ENCODE measurements at places on chromosomes 1 and 21.

- no peak for DNase-seq
Measured at GRCh38 chr1:30793209-30793608, 35.6 kb upstream of the LAPTM5 start.

- DNase-seq = no peak
Measured at GRCh38 chr1:188888386-188888785, 1589.3 kb downstream of the BRINP3 start.

- no peak for DNase-seq
Measured at GRCh38 chr1:45236136-45236535, 29.7 kb upstream of the ZSWIM5 start.

DNA sequence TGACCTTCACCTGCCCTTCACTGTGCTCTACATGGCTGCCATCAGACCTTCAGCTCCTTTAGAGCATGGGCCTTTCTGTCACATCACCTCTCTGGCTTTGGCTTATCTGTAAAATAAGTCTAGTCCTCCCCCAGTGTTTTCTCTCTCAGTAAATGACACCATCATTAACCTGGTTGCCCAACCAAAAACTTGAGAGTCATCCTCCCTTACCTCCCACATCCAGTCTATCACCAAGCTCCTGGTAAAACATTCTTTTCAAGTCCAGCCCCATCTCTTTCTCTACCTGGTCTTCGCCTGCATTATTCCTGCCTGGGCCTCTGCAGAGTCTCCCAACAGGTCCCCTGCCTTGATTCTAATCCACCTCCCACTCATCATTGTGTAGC is 13.1 kb downstream of the SLC26A9 start:
- no peak for DNase-seq

DNA sequence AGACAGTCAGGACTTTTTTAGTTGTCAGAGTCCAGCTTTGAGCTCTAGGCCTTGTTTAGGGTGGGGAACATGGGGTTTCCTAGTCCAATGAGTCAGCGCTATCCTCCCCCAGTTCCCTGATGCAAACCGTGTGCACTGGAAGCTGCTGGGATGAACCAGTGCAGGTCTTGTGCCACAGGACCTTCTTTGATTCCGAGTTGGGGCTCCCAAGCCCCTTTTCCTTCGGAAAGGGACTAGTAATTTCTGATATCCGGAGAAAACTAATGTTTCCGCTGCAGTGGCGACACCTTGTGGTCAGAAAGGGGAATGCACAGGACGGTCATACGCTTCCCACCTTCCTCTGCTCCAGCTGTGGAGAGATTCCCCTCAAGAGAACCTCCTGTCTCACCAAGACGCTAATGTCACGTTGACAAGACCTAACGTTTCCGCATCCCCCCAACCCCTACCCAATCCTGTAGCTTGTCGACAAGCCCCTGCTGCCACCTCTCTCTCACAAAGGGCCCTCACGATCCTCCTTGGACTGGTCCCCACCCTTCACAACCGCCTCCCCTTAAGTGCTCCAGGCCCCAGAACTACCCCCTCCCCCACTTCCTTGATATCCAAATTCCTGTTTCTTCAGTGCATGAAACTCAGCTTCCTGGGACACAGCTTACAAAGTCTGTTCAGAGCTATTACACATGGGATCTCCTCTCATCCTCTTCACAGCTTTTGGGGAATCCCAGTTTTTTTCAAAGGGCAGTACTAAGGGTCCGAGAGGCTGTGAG is 30.9 kb downstream of the GPA33 start:
- peak; percentile 22 for DNase-seq

- DNase-seq = no peak
Measured at GRCh38 chr1:163066686-163067085, 2.5 kb upstream of the RGS4 start.

- DNase-seq = no peak
Measured at GRCh38 chr1:47924270-47925048, 72.7 kb downstream of the TRABD2B start.

DNA sequence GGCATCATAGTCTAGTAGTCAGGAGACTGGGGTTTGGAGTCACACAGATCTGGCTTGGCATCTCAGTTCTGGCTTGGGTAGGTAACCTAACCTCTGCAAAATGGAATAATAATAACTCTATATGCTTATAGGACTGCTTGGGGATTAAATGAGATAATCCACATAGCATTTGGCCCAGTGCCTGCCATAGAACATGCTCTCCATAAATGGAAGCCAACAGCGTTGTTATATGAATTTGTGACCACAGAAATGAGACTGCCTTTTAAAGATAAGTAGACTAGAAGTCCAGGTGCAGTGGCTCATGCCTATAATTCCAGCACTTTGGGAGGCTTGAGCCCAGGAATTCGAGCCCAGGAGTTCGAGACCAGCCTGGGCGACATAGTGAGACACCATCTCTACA is 4.0 kb upstream of the OPRD1 start:
- no peak for DNase-seq

DNA sequence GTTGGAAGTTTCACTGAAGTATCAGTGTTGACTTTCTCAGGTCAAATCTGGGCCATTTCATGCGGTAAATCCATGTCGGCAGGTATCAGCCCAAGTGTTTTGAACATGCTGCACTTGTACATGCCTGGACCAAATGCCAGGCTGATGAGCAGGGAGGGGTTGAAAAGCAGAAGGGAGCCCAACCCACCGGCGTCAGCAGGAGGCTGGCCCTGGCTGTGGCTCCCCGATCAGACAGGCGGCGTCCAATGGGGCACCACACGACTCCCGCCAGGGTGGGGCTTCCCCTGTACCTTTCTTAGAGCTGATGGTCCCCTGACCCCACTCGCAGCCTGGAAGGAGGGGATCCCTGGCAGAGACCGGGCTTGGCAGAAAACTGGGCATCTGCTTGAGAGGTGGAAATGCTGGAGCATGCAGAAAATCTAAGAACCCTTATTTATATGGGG is 540.0 kb downstream of the KIF26B start:
- no peak for DNase-seq

GRCh38 chr1:26922901-26923300 is 1.4 kb downstream of the NUDC start:
- DNase-seq = no peak

DNA sequence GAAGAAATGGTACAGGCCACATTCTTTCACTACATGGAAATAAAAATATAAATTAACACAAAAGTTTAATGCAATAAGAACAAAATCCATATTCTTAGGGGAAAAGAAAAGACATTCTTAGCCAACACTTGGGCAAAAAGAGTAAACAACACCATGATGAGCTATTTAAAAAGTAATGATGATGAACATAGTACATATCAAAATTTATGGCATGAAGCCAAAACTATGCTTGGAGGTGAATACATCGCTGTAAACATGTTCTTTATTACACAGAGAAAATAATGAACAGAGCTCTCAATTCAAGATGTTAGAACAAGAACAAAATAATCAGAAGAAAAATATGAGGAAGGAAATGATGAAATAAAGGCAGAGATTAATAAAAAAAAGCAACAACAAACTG is 158.2 kb downstream of the ZSCAN20 start:
- no peak for DNase-seq

- no peak for DNase-seq
Measured at GRCh38 chr1:54099061-54099610, 45.7 kb downstream of the TCEANC2 start.

Data from fibroblast of the conjunctiva (primary cell).